ENCODE measurements at places on chromosomes 11 and 22.
A peak's percentile ranks its signal among the peaks of the same experiment; 100 is the strongest.

DNA sequence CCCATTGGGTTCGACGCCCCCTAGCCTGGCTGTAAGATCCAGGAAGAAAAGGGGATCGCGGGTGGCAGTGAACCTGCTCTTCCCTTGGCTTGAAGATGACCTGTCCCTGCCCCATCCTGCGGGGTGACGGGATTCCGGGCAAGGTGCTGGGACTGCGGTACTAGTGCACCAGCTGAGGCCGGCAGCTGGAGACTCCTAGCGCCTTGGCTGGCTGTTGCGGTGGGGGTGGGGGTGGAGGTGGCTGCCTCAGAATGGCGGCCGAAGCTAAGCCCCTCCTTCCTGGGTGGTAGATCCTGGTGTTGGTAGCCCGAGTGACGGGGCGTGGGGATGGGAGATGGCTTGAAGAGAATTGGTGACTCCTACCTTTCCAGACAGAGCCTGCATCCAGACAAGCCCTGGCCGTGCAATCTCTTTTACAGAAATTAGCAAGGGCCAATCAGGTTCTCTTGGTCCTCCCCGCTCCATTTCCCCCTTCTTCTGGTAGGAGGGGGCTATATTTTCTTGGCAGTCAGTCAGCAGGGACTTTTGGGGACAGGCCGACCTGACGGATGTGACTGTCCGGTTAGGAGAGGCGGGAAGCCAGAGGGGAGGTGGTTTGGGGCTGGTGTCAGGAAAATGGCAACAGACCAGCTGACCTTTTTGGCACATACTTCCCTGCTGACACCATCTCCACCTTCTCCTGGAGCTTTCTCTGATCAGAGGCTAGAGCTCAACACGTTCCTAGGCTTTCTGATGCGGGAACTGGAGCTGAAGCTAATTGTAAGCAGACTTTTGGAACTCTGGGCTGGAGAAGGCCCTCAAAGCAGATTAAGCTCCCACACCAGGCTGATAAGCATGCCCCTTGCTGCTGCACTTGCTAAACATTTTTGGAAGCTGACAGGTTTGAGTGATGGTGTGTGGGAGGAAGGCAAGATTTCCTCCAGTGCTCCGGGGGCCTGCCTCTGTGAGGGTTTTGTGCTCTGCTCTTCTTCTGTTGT is 2.0 kb downstream of the NAV2 start:
- DNase-seq: peak; percentile 59

DNA sequence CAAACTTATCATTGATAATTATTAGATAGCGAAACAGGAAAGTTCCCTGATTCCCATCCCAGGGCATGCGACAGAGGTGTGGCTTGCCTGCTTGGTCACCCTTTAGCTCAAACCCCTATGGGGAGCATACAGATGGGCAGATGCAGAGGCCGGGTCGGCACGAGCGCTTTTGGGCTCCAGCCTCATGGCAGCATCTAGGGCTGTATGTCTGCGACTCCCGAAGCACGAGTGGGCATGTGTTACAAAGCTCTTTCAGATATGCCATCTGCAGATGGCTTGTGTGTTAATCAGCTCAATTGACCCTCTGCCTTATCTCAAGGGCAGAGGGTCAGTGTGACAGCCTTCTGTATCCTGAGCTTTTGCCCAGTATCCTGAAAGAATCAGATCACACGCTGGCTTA is 2069.3 kb upstream of the RAG2 start:
- no peak for DNase-seq

DNA sequence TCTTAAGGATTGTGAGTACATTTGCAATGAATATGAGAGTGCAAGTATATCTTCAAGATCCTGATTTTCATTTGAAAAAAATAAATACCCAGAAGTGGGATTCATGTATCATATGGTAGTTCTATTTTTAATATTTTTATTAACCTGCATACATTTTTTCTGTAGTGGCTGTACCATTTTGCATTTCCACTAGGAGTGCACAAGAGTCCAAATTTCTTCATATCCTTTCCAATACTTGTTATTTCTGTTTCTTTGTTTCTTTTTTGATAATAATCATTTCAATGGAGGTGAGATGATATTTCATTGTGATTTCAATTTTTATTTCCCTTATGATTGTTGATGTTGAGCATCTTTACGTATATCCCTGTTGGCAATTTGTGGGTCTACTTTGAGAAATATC is 759.8 kb upstream of the CNTN5 start:
- DNase-seq: peak; percentile 0

- no peak for DNase-seq
Measured at GRCh38 chr11:57081356-57081755, 92.6 kb downstream of the OR5AK2 start.

DNA sequence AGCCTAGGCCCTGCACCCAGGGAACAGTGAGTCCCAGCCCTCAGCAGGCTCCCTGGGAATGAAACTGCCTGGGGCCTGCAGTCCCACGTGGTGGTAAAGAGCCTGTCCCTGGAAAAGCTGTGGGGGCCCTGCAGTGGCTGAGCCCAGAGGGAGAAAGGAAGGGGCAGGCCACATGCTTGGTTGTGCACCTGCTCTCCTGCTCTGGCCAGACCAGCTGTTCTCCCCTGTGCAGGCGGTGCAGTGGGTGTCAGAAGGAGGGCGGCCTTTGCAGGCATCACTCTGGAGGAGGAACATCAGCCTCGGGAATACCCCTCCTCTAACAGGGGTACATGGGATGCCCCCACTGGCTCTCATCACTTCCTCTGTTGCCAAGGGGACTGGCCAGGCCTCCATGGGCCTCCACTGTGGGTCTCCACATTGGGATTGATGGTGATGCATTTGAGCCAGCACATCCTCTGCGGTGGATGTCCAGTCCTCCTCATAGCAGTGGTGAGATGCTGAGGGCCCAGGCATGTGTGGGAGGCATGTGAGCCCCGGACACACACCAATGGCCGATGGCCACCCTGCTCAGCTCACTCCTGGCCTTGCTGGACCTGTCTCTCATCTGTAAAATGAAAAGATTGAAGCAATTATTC is 690.4 kb downstream of the BRD1 start:
- peak; percentile 48 for DNase-seq

DNA sequence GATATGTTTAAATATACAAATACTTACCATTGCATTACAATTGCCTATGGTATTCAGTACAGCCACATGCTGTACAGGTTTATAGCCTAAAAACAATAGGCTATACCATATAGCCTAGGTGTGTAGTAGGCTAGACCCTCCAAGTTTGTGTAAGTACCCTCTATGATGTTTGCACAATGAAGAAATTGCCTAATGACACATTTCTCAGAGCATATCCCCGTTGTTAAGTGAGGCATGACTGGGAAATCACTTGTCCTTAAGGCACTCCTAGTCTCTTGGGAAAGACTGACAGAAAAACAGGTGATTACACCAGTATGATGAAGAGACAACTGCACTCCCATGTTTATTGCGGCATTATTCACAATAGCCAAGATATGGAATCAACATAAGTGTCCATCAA is 187.2 kb downstream of the SPON1 start:
- no peak for DNase-seq

- no peak for DNase-seq
Measured at GRCh38 chr11:78149646-78150045, 10.2 kb upstream of the ALG8 start.

- peak; percentile 54 for DNase-seq
Measured at GRCh38 chr22:17422736-17423343, 53.6 kb downstream of the CECR2 start.

- no peak for DNase-seq
Measured at GRCh38 chr11:93579187-93579751, 36.1 kb upstream of the SMCO4 start.

DNA sequence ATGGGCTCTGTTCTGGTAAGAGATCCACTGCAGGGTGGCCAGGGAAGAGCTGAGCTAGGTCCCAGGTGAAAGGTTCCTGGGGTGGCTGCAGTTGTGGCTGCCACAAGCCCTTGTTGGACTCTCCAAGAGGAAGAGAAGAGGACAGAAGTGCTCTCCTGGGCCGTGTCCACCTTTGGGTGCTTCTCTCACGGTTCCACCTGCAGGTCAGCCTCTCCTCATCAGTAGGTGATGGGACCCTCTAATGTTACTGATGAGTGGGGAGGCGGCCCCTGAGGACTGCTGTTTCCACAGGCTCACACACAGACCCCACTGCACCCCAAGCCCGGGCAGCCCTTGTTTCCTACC is 804.9 kb downstream of the BRD1 start:
- no peak for DNase-seq

DNA sequence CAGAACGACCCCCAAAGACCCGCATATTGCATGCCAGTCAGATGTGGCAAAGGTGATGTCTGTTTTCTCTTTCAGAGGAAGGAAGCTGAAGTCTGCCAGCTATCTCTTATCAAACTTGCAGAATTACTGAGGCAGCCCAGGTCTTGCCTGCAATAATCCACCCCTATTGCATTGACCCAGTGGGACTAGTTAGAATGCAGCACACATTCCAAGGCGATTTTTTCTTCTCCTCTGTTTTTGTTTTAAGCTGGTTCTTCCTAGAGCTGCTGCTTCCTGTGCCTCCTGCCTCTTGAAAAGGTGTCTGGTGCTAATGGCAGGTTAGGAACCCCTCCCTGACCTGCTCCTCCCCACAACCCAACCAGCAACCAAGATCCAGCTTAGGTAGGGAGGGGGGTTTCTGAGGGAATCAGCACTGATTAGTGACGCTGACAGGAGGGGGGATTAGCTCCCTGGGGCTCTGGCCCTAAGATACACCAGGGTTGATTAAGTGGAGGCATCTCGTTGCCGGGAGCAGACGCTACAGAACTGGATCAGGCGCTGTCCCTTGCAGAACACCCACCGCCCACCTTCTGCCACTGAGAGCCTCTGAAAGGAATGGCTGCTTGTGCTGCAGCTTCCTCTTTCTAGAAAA is 2.8 kb downstream of the NTM start:
- DNase-seq: peak; percentile 64
